Suprapubic skin (tissue), 4 donors: ENCODE measurements at places on chromosomes 3 and 15.

- H3K27ac ChIP-seq, result no peak overlapping the region
- no peak overlapping the region for H3K4me3 ChIP-seq
- peaks cover 2% of the 10 kb centered on the region for H3K4me1 ChIP-seq
- H3K27me3 ChIP-seq, result no peaks in the 10 kb centered on the region
- no peak for DNase-seq
- peaks cover 28% of the 10 kb centered on the region for H3K36me3 ChIP-seq
Measured at GRCh38 chr3:32143849-32144757, 37.7 kb downstream of the GPD1L start.

GRCh38 chr3:177693616-177694264, 496.5 kb upstream of the TBL1XR1 start:
- H3K36me3 ChIP-seq, result no peaks in the 10 kb centered on the region
- no peak overlapping the region for H3K4me3 ChIP-seq
- H3K27ac ChIP-seq, result no peak overlapping the region
- DNase-seq, result no peak
- H3K27me3 ChIP-seq, result no peaks in the 10 kb centered on the region

DNA sequence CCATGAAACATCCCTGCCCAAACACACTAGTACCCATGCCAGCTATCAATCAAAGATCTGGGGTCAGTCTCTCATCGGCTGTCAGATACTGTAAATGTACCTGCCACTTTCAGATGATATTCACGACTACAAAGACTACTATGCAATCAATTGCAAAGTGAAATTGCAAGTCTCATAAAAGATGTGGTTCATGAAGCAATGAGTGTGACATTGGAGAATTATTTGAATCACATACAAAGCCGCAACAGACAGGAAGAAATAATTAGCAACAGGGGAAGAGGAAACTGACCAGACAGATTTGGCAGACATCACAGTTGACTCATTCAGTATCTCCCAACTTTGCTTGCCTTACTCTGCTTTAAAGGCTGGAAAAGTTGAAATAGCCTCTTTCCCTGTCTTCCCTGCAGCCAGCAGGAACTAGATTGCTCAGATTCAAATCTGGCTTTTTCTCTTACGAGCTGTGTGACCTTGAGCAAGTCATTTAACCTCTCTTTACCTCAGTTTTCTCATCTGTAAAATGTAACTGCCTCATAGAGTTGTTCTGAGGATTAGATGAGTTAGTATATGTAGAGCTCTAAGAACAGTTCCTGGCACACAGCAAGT, 95.7 kb upstream of the C3orf80 start:
- DNase-seq, result no peak
- no peaks in the 10 kb centered on the region for H3K36me3 ChIP-seq
- H3K27ac ChIP-seq, result no peak overlapping the region
- H3K4me1 ChIP-seq, result no peaks in the 10 kb centered on the region

DNA sequence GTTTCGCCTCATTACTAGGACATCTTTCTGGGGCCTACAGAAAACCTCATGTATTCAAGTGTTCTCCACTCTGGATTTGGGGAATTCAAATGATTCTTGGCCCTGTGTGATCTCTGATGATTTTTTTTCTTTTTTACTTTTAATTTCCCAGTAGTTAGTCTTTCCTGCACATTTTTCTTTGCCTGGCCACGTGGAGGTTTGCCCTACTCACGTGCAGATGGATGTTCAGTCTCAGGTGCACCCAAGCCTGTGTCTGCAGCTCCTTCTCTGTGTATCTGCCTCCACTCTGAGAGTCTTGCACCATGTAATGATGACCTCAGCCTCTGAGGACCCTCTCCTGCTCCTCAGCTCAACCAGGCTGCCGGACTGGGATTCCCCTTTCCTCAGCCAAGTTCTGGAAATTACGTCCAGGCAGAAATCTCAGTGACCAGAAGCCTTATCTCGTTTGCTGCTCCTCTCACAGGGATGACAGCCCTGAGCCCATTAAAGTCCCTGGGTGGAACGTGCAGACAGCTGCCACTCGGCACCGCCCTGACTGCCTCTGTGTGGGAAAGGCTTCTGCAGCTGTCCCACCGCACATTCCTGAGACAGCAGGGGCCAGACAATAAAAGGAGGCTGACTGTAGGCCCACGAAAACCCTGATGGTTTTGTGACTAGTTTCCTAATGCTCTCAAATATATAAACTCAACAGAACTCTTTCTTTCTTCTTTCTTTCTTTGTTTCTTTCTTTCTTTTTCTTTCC, 31.4 kb upstream of the GABRB3 start:
- no peak for DNase-seq
- H3K27ac ChIP-seq, result no peak overlapping the region
- no peaks in the 10 kb centered on the region for H3K36me3 ChIP-seq
- no peaks in the 10 kb centered on the region for H3K27me3 ChIP-seq

DNA sequence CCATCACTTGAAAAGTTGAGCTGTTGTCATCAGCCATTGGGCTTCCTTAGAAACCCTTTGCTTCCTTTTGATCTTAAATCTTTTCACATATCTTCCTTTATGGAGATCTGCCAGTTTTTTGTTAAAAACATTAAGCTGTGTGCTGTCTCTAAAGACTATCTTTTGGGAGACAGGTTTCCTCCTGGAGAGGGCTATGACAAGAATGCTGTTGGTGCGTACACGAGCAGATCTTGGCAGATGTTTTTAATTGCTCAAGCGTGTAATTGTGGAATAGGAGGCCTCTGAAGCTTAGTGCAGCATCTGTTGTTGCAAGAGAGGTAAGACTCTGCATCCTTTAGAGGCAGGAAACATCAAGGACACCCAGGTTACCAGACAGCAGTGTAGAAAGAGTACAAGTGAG, 56.8 kb downstream of the PHLDB2 start:
- no peak overlapping the region for H3K27ac ChIP-seq
- H3K4me1 ChIP-seq, result peaks cover 10% of the 10 kb centered on the region
- no peak for DNase-seq
- no peaks in the 10 kb centered on the region for H3K27me3 ChIP-seq

DNA sequence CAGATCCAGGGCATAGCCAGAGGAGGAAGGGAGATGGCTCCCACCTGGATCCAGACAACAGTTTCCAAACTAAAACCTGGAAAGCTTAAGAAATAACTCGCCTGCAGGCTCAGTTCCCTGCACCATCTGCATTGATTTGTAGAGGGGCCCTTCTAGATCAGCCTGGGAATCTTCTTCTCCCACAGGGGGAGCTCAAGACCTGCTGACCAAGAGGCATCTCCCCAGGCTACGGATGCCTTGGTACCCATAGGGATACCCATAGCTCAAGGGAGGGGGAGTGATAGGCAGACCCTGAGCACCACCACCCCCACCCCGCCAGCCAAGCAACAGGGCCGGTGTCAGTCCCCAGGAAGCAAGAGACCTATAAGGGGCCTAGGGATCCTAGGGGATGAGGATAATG, 28.0 kb upstream of the DCLK3 start:
- no peaks in the 10 kb centered on the region for H3K27me3 ChIP-seq
- no peaks in the 10 kb centered on the region for H3K4me1 ChIP-seq
- DNase-seq, result no peak
- no peak overlapping the region for H3K27ac ChIP-seq
- H3K4me3 ChIP-seq, result no peak overlapping the region
- H3K36me3 ChIP-seq, result no peaks in the 10 kb centered on the region

DNA sequence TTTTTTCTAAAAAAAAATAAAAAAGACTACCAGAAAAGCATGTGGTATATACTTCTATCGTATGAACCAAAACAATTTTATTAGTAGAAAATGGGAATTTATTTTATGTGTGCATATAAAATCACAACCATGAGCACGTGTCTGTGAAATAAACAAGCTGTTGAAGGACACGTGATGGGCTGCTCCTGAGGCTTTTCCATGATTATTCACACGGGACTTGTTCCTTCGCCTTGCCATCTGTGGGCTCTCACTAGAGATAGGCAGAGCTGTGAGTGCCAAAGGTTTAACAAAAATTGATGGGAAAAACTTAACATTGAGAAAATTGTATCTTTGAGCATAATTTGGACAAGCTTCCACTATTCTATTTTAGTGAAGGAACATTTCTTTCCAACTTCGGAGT, 12.4 kb upstream of the ETV5 start:
- H3K4me1 ChIP-seq, result peaks cover 8% of the 10 kb centered on the region
- H3K27me3 ChIP-seq, result peaks cover 6% of the 10 kb centered on the region
- H3K36me3 ChIP-seq, result no peaks in the 10 kb centered on the region
- no peak overlapping the region for H3K27ac ChIP-seq

DNA sequence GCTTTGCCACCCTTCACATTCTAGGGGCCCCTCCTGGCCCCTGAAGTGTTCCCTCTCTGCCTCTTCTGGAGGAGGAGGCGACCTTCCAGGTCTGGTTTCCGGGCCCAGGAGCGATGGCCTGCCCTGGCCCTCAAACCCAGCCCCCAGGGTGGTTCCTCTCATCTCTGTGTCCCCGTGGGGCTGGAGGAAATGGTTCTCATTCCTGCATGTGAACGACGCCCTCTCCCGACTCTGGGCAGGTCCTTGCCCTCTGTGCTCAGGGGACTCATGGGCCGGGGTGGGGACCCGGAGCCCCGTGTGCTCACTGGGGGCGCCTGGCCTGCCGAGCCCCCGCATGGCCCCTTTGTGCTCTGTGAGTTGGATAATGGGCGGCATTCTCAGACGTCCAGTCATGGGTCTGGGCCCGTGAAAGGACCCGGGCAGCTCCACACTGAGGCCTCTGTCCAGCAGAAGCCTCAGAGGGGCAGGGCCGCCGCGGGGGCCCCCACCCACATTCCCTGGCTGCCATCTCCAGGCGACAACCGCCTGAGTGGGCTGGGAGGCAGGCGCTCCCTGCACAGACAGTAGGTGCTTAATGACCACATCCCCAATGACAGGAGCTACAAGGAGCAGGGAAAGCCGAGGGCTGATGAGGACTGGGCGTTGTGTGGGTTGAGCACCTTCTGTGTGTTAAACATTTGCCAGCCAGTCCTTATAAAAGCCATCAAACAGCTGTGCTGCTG, 5.5 kb upstream of the PLXND1 start:
- H3K27ac ChIP-seq, result peak overlapping the region; percentile 68
- H3K36me3 ChIP-seq, result no peaks in the 10 kb centered on the region
- H3K4me1 ChIP-seq, result peaks cover 79% of the 10 kb centered on the region

DNA sequence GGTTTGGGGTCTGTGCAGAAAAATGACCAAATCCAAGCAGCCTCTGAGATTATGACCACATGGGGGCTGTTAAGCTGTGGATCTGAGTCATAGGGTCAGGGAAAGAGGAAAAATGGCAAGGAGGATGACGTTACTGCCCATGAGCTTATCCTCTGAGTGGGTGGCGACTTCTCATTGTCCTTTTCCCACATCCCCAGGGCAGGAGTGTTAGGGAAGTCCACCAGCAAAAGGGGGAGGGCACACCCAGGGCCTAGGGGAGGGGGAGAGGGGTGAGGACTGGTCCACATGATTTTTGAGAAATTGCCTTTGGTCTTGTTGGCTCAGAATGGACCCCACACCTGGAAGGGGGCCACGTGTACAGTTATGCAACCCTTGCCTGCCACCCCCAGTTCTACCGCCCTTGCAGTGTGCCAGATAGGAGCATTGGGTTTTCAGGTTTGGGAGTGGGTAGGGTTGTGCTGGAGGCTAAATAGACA, 2.6 kb downstream of the CD276 start:
- H3K27me3 ChIP-seq, result no peaks in the 10 kb centered on the region
- no peak for DNase-seq
- peaks cover 74% of the 10 kb centered on the region for H3K4me1 ChIP-seq
- peak overlapping the region; percentile 94 for H3K27ac ChIP-seq
- H3K36me3 ChIP-seq, result no peaks in the 10 kb centered on the region
- H3K4me3 ChIP-seq, result peak overlapping the region; percentile 85

GRCh38 chr15:39083213-39083612, 497.7 kb upstream of the THBS1 start:
- no peak overlapping the region for H3K27ac ChIP-seq
- no peak overlapping the region for H3K4me3 ChIP-seq
- H3K36me3 ChIP-seq, result no peaks in the 10 kb centered on the region
- DNase-seq, result no peak
- H3K4me1 ChIP-seq, result no peaks in the 10 kb centered on the region

DNA sequence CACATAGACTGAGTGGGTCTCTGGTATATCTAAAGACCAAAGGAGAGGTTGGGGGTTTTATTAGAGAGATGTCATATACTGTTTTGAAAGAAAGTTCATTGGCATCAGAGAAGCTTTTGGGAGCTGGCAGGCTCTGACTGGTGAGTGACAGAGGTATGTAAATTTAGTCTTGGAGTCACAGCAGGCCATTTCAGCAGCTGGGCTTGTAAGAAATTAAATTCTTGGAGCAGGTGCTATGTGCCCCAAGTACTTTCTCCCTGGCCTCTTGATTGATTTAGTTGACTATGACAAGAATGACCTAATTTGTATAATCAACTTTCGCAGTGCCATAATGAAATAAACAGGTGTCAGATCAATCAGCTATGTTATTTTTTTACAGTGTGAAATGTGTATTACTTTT, 47.8 kb upstream of the CDAN1 start:
- H3K4me3 ChIP-seq, result no peak overlapping the region
- H3K27me3 ChIP-seq, result no peaks in the 10 kb centered on the region
- no peak overlapping the region for H3K27ac ChIP-seq

GRCh38 chr3:107796791-107797190, 274.0 kb downstream of the BBX start:
- no peaks in the 10 kb centered on the region for H3K27me3 ChIP-seq
- peaks cover 37% of the 10 kb centered on the region for H3K36me3 ChIP-seq

GRCh38 chr3:6282918-6283317, 578.0 kb upstream of the GRM7 start:
- H3K4me3 ChIP-seq, result no peak overlapping the region
- H3K27me3 ChIP-seq, result no peaks in the 10 kb centered on the region
- H3K27ac ChIP-seq, result no peak overlapping the region
- no peaks in the 10 kb centered on the region for H3K4me1 ChIP-seq

DNA sequence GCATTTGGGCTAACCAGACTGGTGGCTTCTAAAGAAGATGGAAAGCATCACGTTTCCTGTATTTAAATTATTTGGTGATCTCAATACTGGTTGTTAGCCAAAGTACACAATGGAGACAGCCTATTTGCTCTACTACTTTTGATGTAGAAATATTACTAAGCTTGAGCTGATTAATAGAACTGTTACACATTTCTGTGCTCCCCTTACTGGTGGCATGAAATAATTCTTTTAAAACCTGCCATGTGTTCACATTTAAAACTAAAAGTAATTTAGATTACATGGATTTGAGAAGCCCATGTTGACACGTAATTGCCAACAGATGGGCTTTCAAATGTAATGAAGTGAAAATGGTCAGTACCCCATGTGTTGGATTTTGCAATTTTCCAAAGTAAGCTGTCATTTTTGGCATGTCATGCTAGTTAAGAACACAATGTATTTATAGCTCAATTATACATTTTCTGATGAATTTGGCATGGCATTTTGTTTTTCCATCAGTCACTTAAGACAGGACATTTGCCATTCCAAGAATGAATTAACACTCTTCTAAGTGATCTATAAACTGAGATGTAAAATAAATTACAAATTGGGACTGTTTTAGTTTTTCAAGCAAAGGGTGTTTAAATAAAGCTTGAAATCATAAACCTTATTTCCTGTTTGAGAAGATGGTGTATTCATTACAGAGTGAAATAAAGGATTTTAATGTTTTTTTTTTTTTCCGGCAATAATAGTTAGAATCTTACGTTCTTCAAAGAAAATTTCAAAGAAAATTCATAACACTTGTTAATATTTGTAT, 10.8 kb upstream of the RARRES1 start:
- H3K36me3 ChIP-seq, result no peaks in the 10 kb centered on the region
- no peak overlapping the region for H3K4me3 ChIP-seq
- H3K4me1 ChIP-seq, result peaks cover 10% of the 10 kb centered on the region
- H3K27me3 ChIP-seq, result no peaks in the 10 kb centered on the region
- H3K27ac ChIP-seq, result peak overlapping the region; percentile 24
